K562 (cell line): ENCODE measurements at places on chromosomes 5 and 9. TPM values are rescaled to one million over a fixed set of nuclear protein-coding genes. Genes with fewer than 3 reads are reported as not detected.

- DNase-seq: no peak
- H3K27me3 ChIP-seq: peaks cover 2% of the 10 kb centered on the region; the same call in 1 of the 3 replicates
- H3K4me3 ChIP-seq: peak overlapping the region; percentile 30
- H3K27ac ChIP-seq: no peak overlapping the region; the same call in 2 of the 3 replicates
- H3K4me1 ChIP-seq: peaks cover 11% of the 10 kb centered on the region
- no peaks in the 10 kb centered on the region for H3K36me3 ChIP-seq
Measured at GRCh38 chr5:138611678-138612218, 36.5 kb upstream of the HSPA9 start.

DNA sequence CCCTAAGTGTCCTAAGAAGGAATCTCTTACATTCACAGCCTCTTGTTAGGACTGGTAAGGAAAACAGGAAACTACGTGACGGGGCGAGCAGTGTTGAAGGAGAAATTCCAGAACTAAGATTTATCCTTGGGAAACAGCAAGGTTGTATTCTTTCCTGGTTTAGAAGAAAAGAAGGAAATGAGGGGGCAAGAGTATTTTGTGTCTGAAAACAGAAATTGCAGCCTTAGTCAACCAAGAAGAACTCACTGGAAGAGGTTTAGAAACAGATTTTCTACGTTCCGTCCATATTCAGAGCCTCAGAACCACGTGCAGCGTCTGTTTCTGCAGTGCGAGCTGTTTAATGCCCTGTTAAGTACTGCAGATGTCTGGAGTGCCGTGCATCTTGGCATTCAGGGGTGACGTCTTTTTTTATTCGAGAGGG is 75.2 kb downstream of the GOLPH3 start:
- no peaks in the 10 kb centered on the region for H3K27me3 ChIP-seq
- no peak overlapping the region for H3K4me3 ChIP-seq
- H3K4me1 ChIP-seq: no peaks in the 10 kb centered on the region
- H3K27ac ChIP-seq: no peak overlapping the region
- no peak for DNase-seq

- H3K4me3 ChIP-seq: peak overlapping the region; percentile 12; the same call in 1 of the 2 replicates
- peaks cover 74% of the 10 kb centered on the region for H3K36me3 ChIP-seq
- peak overlapping the region; percentile 89 for H3K27ac ChIP-seq
- peaks cover 73% of the 10 kb centered on the region for H3K4me1 ChIP-seq
- H3K27me3 ChIP-seq: no peaks in the 10 kb centered on the region
Measured at GRCh38 chr9:128093011-128093410, 25.0 kb downstream of the SLC25A25 start.

GRCh38 chr5:78109891-78110324 is 184.6 kb downstream of the AP3B1 start:
- H3K4me1 ChIP-seq: no peaks in the 10 kb centered on the region
- H3K27me3 ChIP-seq: no peaks in the 10 kb centered on the region
- no peak for DNase-seq
- peaks cover 26% of the 10 kb centered on the region; the same call in 2 of the 3 replicates for H3K36me3 ChIP-seq
- H3K4me3 ChIP-seq: no peak overlapping the region

GRCh38 chr5:55535199-55535905 is 588 bp upstream of the PLPP1 start:
- H3K36me3 ChIP-seq: no peaks in the 10 kb centered on the region
- H3K27ac ChIP-seq: no peak overlapping the region

DNA sequence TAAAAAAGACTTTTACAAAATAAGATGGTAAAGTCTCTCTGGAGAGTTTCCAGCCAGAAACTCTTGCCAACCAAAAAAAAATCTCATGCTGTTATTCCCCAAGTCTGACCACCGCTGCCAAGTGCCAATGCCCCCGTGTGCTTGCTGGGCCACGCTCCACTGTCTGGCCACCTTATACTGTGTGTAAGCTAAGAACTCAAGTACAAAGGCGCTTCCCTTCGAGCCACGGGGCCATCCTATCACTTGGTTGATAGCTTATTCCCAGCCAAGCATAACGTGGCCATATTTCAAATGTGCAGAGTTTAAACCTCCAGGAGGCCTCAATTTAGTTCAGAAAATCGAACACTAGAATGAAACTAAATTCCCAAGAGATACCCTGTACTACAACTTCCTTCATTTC is 36.0 kb downstream of the ROR2 start:
- peaks cover 24% of the 10 kb centered on the region; the same call in 2 of the 3 replicates for H3K36me3 ChIP-seq
- no peak for DNase-seq
- no peaks in the 10 kb centered on the region for H3K27me3 ChIP-seq
- H3K4me3 ChIP-seq: no peak overlapping the region

DNA sequence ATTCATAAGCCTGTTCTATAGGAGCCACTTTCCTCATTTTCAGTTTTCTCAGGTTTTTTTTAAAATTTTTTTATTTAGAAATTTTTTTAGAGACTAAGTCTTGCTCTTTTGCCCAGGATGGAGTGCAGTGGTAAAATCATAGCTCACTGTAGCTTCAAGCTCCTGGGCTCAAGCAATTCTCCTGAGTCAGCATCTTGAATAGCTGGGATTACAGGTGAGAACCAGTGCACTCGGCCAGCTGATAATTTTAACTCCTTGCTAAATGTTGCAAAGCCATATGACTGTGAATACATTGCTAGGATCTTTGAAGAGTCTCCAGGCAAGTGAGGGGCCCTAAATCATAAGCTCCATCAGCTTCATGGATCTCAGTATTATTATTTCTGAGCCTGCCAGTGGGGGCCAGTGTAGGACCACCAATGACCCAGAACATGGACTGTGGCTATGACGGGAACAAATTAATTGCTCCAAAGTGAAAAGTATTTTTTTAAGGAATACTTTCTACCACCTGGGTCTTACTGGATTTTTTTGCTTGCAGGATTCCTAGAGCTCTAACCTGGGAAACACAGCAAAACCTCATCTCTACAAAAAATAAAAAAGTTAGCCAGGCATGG is 5.7 kb upstream of the GAPVD1 start:
- peak; percentile 43 for DNase-seq
- no peaks in the 10 kb centered on the region for H3K36me3 ChIP-seq
- no peak overlapping the region for H3K4me3 ChIP-seq

GRCh38 chr9:90025816-90026215 is 421.0 kb downstream of the GADD45G start:
- H3K4me3 ChIP-seq: no peak overlapping the region
- H3K4me1 ChIP-seq: no peaks in the 10 kb centered on the region
- no peak for DNase-seq
- no peak overlapping the region for H3K27ac ChIP-seq
- H3K27me3 ChIP-seq: no peaks in the 10 kb centered on the region

GRCh38 chr5:43852279-43852678 is 249.3 kb downstream of the NNT start:
- H3K4me1 ChIP-seq: no peaks in the 10 kb centered on the region
- H3K4me3 ChIP-seq: no peak overlapping the region
- H3K36me3 ChIP-seq: no peaks in the 10 kb centered on the region
- DNase-seq: no peak
- H3K27me3 ChIP-seq: no peaks in the 10 kb centered on the region

Gene ST8SIA4
- polyA plus RNA-seq: 0.54 and 0.61 TPM in 2 replicates

Gene OR1Q1
- polyA plus RNA-seq: not detected in 2 replicates

Gene AK6
- polyA plus RNA-seq: 143 and 173 TPM in 2 replicates

Gene OBP2B
- not detected in 2 replicates for polyA plus RNA-seq

Gene SLC36A2
- polyA plus RNA-seq: not detected in 2 replicates

Gene TICAM2
- 0.15 and 0.38 TPM in 2 replicates for polyA plus RNA-seq
